ENCODE measurements at places on chromosomes 5 and 9. TPM values are rescaled to one million over a fixed set of nuclear protein-coding genes. Genes with fewer than 3 reads are reported as not detected.

CHSY3 gene
- 43.7 TPM for total RNA-seq

NKD2 gene
- not detected for total RNA-seq

CTSV gene
- 0.74 TPM for total RNA-seq

FOXD4L6 gene
- total RNA-seq = 0.37 TPM

MAMDC4 gene
- 4.0 TPM for total RNA-seq

PLAC8L1 gene
- total RNA-seq = 0.59 TPM

EMB gene
- total RNA-seq = 5.0 TPM

AFAP1L1 gene
- total RNA-seq = 3.4 TPM

GABRB2 gene
- total RNA-seq = 0.30 TPM
